Naive B cell (primary cell): ENCODE measurements at places on chromosomes 7 and 10. TPM values are rescaled to one million over a fixed set of nuclear protein-coding genes. Genes with fewer than 3 reads are reported as not detected.
A peak's percentile ranks its signal among the peaks of the same experiment; 100 is the strongest.

DNA sequence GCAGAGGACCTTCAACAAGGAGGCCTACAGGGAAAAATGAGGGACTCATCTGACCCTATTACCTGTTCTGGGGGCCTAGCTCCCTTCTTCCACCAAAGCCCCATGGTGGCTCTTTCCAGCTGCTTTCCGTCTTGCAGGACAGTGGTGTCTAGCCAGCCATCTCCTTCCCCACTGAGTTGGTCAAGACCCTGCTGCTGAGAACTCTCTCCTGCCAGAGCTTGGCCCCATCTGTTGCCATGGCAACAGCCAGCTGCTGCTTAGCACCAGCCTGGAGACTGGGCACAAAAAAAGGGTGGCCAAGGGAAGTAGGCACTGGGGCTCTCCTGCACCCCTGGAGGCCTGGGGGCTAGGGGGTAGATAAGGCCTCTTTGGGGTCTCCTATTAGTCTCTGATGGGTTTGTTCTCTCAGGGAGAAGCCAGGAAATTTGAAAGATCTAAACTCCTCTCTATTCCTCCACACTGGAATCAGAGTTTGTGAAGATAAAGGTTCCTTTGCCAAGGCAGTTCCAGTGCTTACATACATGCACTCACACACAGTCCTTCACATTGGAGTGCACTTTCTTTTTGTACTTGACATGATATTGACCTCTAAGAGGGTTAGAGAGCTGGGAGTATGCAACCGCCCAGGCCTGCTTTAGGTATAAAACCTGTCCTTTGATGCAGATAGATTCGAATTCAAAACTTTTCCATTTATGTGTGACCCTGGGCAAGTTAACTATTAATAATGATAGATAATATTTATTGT lies 15.8 kb downstream of the TSPAN33 start:
- peak overlapping the region; percentile 84 for H3K27ac ChIP-seq
- peaks cover 79% of the 10 kb centered on the region for H3K4me1 ChIP-seq
- no peak overlapping the region for H3K4me3 ChIP-seq
- H3K36me3 ChIP-seq: peaks cover 24% of the 10 kb centered on the region
- DNase-seq: no peak

The HABP2 gene
- polyA plus RNA-seq: not detected

GRCh38 chr10:15436696-15437095 lies 65.6 kb upstream of the FAM171A1 start:
- H3K4me3 ChIP-seq: no peak overlapping the region
- DNase-seq: no peak
- peaks cover 13% of the 10 kb centered on the region for H3K4me1 ChIP-seq
- H3K27me3 ChIP-seq: peaks cover 41% of the 10 kb centered on the region
- H3K36me3 ChIP-seq: no peaks in the 10 kb centered on the region

DNA sequence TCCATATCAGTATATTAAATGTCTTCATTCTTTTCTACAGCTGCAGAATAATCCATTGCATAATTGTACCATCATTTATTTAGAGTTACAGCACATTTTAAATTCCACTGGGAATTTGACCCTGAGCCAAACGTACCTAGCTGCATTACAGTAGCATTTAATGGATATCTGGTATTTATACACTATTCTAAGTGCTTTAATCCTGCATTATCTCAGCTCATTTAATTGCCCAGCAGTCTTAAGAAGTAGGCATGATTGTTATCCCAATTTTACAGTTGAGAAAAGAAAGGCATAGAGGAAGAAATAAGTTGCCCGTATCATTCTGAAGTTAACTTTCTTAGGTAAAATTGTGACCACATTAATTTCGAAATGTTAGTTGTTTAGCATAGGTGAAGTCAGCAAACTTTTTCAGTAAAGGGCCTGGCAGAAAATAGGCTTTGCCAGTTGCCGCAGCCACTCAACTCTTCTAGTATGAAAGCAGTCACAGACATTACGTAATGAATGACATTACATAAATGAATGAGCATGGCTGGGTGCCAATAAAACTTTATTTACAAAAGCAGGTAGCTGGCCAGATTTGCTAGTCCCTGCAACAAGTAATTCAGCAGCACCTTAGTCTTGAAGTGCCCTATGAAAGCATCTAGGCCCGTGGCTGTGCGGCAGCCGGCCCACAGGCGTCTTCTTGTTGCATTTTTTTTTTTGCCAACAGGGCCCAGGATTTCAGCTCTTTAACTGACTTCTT lies 30.0 kb downstream of the GUSB start:
- no peak for DNase-seq
- no peaks in the 10 kb centered on the region for H3K27me3 ChIP-seq
- H3K4me1 ChIP-seq: no peaks in the 10 kb centered on the region
- no peak overlapping the region for H3K27ac ChIP-seq

The NPM3 gene
- 5.0 TPM for polyA plus RNA-seq

DNA sequence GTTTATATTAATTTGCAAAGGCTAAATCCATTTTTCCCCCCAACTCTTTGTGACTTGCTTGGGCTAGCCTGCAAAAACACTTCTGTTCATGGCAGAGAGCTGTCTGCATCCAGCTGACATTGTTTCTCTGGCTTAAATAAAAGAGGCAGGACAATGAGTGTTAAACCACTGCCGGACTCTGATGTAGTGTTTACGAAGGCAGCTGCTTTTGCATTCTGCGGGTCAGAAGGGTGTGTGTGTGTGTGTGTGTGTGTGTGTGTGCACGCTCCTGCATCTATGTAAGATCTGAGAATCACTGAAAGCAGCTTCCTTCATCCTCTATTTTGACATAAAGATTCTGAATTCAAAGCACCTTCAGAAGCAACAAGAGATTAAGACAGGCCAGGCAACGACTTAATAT lies 28.3 kb downstream of the NRP1 start:
- no peak overlapping the region for H3K27ac ChIP-seq
- H3K4me3 ChIP-seq: no peak overlapping the region
- DNase-seq: no peak
- no peaks in the 10 kb centered on the region for H3K27me3 ChIP-seq

- H3K4me3 ChIP-seq: no peak overlapping the region
- no peak overlapping the region for H3K27ac ChIP-seq
- no peaks in the 10 kb centered on the region for H3K27me3 ChIP-seq
Observed at GRCh38 chr7:79377097-79377496, 76.4 kb downstream of the MAGI2 start.

- H3K27ac ChIP-seq: no peak overlapping the region
- peaks cover 38% of the 10 kb centered on the region for H3K4me1 ChIP-seq
- no peaks in the 10 kb centered on the region for H3K36me3 ChIP-seq
- no peaks in the 10 kb centered on the region for H3K27me3 ChIP-seq
- H3K4me3 ChIP-seq: no peak overlapping the region
- no peak for DNase-seq
Observed at GRCh38 chr10:36531621-36532020, 593.8 kb upstream of the ANKRD30A start.

The C10orf53 gene
- not detected for polyA plus RNA-seq

DNA sequence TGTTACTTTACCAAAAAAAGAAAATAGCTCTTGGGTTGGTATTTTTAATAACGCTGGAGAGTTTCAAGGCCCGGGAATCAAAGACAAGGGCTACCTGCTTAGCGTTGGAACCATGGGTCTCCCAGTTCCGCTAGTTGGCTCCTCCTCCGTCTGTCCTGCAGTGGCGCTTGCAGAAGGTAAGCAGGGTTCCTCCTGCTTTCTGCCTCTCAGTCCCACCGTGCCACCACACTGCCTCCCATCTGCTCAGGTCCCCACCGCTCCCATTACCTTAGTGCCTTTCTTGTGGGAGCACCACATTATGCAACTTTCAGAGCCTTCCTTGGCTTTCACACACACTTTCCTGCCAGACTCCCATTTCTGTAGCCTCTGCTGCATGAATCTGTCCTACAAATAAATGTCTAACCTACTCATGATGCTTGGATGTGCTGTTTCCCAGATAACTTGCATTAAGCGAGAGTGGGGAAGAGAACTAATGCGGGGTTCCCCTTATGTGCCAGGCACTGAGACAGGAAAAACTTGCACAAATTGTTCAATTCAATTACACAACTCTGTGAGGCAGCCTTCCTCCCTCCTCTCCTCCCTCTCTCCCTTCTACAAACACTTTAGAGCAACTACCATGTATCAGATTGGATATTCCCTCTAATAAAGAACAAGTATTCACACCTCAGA lies 124.5 kb downstream of the AOAH start:
- no peaks in the 10 kb centered on the region for H3K36me3 ChIP-seq
- H3K27me3 ChIP-seq: no peaks in the 10 kb centered on the region
- no peak overlapping the region for H3K4me3 ChIP-seq
- no peaks in the 10 kb centered on the region for H3K4me1 ChIP-seq

The CASP2 gene
- polyA plus RNA-seq: 42.7 TPM

The HSPA12A gene
- not detected for polyA plus RNA-seq

- H3K4me3 ChIP-seq: no peak overlapping the region
- H3K27ac ChIP-seq: no peak overlapping the region
- no peaks in the 10 kb centered on the region for H3K4me1 ChIP-seq
- no peak for DNase-seq
- peaks cover 3% of the 10 kb centered on the region for H3K27me3 ChIP-seq
- H3K36me3 ChIP-seq: peaks cover 12% of the 10 kb centered on the region
Observed at GRCh38 chr7:26409661-26410547, 118.2 kb downstream of the SNX10 start.

The APBB1IP gene
- polyA plus RNA-seq: 40.9 TPM

GRCh38 chr7:28378574-28379149 lies 33.7 kb upstream of the CREB5 start:
- no peak for DNase-seq
- H3K36me3 ChIP-seq: no peaks in the 10 kb centered on the region
- no peak overlapping the region for H3K27ac ChIP-seq
- H3K4me3 ChIP-seq: no peak overlapping the region
- H3K4me1 ChIP-seq: no peaks in the 10 kb centered on the region

The TMEM130 gene
- not detected for polyA plus RNA-seq

The ADRA2A gene
- polyA plus RNA-seq: not detected

- no peaks in the 10 kb centered on the region for H3K27me3 ChIP-seq
- H3K4me1 ChIP-seq: no peaks in the 10 kb centered on the region
- H3K27ac ChIP-seq: no peak overlapping the region
- DNase-seq: no peak
- no peak overlapping the region for H3K4me3 ChIP-seq
- peaks cover 7% of the 10 kb centered on the region for H3K36me3 ChIP-seq
Observed at GRCh38 chr7:143733876-143734275, 23.6 kb downstream of the CTAGE6 start.

DNA sequence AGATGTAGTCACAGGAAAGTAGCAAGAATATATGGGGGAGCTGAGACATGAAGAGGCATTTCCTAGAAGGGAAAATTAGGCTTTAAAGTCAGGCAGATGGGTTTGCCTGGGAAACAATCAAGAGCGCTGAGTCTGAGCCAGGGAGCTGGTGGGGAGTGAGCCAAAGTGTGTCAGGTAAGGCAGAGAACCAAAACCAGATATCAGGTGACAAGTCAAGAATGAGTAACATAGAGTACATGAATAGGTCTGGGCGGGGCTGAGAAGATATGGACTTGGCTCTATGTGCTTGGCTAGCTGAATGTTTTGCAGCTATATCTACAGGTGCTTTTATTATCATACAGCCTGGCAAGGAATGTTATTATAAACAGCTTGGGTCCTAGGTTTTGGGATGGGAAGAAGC lies 49.3 kb downstream of the GPR141 start:
- H3K4me3 ChIP-seq: no peak overlapping the region
- peaks cover 21% of the 10 kb centered on the region for H3K27me3 ChIP-seq
- H3K4me1 ChIP-seq: peaks cover 5% of the 10 kb centered on the region
- DNase-seq: no peak
- no peaks in the 10 kb centered on the region for H3K36me3 ChIP-seq
- peak overlapping the region; percentile 56 for H3K27ac ChIP-seq

The PAOX gene
- 56.2 TPM for polyA plus RNA-seq

The PSPH gene
- polyA plus RNA-seq: 6.1 TPM

The MALRD1 gene
- not detected for polyA plus RNA-seq

DNA sequence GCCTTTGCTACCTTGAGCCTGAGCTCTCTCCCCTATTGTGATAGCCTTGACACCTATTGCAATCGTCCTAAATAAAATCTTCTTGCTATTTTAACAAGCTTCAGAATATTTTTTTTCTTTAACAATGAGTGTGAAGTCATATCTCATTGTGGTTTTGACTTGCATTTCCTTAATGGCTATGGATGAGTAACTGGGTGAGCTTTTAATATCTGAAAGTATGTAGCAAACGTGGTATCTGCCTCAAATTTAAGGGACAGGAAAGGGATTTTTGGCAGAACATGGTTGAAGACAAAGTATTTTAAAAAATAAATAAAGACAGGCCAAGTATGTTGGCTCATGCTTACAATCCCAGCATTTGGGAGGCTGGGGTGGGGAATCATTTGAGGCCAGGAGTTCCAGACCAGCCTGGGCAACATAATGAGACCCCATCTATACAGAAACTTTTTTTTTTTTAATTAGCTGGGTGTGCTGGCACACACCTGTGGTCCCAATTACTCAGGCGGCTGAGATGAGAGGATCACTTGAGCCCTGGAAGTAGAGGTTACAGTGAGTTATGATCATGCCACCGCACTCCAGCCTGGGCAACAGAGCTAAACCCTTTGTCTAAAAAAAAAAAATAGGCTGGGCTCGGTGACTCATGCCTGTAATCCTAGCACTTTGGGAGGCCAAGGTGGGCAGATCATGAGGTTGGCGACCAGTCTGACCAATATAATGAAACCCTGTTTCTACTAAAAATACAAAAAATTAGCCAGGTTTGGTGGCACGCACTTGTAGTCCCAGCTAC lies 319.3 kb upstream of the NRP1 start:
- no peaks in the 10 kb centered on the region for H3K27me3 ChIP-seq
- no peak for DNase-seq
- no peaks in the 10 kb centered on the region for H3K36me3 ChIP-seq
- H3K27ac ChIP-seq: no peak overlapping the region
- no peaks in the 10 kb centered on the region for H3K4me1 ChIP-seq

DNA sequence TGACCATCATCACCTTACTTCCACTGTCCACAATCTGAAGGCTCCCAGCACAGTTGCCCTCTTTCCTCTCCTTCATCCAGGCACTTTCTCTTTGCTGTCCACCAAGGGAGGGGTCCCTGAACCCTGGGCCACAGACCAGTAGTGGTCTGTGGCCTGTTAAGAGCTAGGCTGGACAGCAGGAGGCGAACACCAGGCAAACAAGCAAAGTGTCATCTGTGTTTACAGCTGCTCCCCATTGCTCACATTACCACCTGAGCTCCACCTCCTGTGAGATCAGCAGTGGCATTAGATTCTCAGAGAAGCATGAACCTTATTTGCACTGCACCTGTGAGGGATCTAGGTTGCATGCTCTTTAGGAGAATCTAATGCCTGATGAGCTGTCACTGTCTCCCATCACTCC lies 27.7 kb downstream of the FZD1 start:
- H3K27ac ChIP-seq: no peak overlapping the region
- H3K27me3 ChIP-seq: peaks cover 15% of the 10 kb centered on the region
- DNase-seq: no peak
- H3K4me1 ChIP-seq: no peaks in the 10 kb centered on the region

The PDK4 gene
- 3.8 TPM for polyA plus RNA-seq

The PNLIPRP1 gene
- not detected for polyA plus RNA-seq

DNA sequence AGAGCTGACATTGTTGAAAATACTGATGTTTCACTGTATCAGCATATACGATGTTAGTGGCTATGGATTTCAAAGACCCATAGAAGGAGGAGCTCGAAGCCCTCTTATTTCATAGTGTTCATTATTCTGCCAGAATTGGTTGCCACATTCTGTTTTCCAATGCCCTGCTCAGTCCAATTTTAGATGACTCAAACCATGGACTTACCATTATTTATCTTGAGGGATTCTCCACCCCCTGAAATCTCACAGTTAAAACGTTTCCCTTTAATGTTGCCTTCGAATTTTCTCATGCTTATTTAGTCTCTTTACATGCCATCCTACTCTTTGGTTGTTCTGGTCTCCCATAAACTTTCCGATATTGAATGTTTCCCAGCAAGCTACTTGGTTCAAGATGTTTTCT lies 264.5 kb downstream of the HDAC9 start:
- H3K4me3 ChIP-seq: no peak overlapping the region
- no peaks in the 10 kb centered on the region for H3K36me3 ChIP-seq
- no peak overlapping the region for H3K27ac ChIP-seq
- H3K4me1 ChIP-seq: no peaks in the 10 kb centered on the region
- H3K27me3 ChIP-seq: no peaks in the 10 kb centered on the region
- DNase-seq: no peak
